ENCODE measurements at places on chromosomes 3 and 15.

GRCh38 chr3:174035328-174035886, 637.9 kb downstream of the NLGN1 start:
- no peak for DNase-seq

DNA sequence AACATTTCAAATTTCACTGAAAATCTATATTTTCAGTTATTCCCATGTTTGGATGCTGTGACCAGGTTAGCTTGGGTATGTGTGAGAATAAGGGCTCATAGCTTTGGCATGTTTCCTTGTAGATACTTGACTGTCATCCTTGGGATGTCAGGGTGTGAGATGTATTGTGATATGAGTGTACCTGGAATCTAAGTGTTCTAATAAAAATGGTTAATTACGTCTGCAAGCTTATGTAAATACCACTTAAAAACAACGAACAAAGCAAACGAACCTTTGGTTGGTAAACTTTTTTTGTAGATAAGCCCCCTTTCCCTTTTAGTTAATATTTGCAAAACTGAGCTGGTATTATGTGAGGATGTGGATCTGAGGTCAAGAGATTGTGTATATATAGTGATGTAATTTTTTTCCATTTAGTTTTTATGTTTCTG, 63.5 kb downstream of the FNDC3B start:
- DNase-seq, result no peak

GRCh38 chr3:22122567-22122966, 371.6 kb upstream of the ZNF385D start:
- no peak for DNase-seq

- no peak for DNase-seq
These were observed 100.3 kb downstream of the FRMD5 start for GRCh38 chr15:44094781-44095180.

DNA sequence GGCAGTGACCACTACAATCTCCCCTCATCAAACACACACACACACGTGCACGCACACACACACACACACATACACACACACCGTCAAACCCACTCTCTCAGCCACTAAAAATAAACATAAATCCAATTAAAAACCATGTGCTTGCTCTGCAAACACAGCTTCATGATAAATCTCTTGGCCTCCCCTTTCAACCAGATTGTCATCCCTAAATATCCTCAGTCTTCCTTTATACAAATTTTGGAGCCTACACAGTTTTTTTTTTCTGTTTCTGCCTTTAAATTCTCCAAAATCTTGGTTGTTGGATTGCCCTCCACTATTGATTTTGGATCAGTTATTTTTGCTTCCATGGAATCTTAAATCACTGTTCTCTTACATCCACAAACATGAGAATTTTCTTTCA, 245.6 kb downstream of the SATB1 start:
- DNase-seq, result no peak
